ENCODE measurements at places on chromosomes 5 and 9. TPM values are rescaled to one million over a fixed set of nuclear protein-coding genes. Genes with fewer than 3 reads are reported as not detected.

SLC34A1 gene
- total RNA-seq = 0.11 TPM

DNA sequence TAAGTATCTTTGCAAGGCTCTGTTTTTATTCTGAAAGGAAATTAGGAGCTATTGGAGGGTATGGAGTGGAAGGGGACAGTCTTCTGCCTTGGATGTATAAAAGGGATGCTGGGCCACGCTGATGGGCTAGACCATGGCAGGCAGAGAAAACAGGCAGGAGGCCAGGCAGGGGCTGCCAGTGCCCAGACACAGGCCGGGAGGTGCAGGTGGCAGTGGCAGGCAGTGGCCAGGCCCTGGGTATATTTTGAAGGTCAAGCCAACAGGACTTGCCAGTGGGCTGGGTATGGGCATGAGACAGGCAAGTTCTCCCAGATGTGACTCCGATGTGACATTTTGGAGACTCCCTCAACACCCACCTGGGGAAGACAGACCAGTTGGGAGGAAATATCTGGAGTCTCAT, 131.9 kb downstream of the KCNIP1 start:
- no peak overlapping the region for H3K4me3 ChIP-seq
- H3K36me3 ChIP-seq = no peaks in the 10 kb centered on the region
- peaks cover 19% of the 10 kb centered on the region for H3K4me1 ChIP-seq
- H3K27me3 ChIP-seq = no peaks in the 10 kb centered on the region

DNA sequence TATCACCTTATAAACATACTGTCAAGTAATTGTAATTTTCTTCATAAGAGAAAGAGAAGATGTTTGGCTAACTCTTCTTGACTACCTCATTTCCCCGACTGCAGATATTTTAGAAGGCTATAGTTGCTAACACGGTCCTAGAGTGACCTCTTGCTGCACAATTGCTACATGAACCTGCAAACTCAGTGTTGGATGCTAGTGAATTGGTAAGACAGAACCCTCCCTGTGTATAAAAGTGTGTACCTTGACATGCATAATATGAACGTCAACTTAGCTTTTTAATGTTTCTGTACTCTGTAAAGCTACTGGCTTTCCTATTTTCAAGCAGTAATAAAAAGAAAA, 46.7 kb upstream of the CER1 start:
- H3K36me3 ChIP-seq = no peaks in the 10 kb centered on the region
- H3K4me3 ChIP-seq = no peak overlapping the region
- no peaks in the 10 kb centered on the region for H3K4me1 ChIP-seq
- H3K27ac ChIP-seq = no peak overlapping the region
- no peaks in the 10 kb centered on the region for H3K27me3 ChIP-seq

GRCh38 chr5:32436553-32437242, 7.8 kb downstream of the ZFR start:
- no peak for DNase-seq
- no peaks in the 10 kb centered on the region for H3K36me3 ChIP-seq
- no peaks in the 10 kb centered on the region for H3K27me3 ChIP-seq
- no peak overlapping the region for H3K27ac ChIP-seq

DNA sequence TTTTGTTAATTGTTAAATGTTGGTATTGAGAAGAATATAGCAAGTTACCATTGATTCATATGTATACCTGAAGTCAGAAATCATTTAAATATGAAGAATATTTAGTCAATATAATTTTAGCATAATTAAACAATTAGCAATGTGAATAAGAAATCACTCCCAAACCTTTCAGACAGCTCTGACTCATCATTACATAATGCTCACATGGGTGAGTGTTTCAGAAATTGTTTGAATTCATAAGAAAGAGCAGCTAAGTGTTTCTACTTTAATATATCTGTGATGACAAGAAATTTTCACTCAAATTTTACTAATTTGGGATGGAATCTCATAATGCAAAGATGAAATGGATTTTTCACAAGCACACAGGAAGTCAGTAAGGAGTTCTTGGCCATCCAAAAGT, 42.0 kb upstream of the CDC42SE2 start:
- DNase-seq = no peak
- no peaks in the 10 kb centered on the region for H3K27me3 ChIP-seq
- H3K36me3 ChIP-seq = no peaks in the 10 kb centered on the region
- H3K27ac ChIP-seq = no peak overlapping the region
- H3K4me3 ChIP-seq = no peak overlapping the region

Measured in CD4-positive, alpha-beta memory T cell (primary cell).